ENCODE measurements at places on chromosomes 2 and 18.

- DNase-seq: no peak
Observed at GRCh38 chr2:23131066-23131575, 253.9 kb upstream of the KLHL29 start.

- DNase-seq: no peak
Observed at GRCh38 chr2:38375696-38376345, 1.3 kb downstream of the ATL2 start.

DNA sequence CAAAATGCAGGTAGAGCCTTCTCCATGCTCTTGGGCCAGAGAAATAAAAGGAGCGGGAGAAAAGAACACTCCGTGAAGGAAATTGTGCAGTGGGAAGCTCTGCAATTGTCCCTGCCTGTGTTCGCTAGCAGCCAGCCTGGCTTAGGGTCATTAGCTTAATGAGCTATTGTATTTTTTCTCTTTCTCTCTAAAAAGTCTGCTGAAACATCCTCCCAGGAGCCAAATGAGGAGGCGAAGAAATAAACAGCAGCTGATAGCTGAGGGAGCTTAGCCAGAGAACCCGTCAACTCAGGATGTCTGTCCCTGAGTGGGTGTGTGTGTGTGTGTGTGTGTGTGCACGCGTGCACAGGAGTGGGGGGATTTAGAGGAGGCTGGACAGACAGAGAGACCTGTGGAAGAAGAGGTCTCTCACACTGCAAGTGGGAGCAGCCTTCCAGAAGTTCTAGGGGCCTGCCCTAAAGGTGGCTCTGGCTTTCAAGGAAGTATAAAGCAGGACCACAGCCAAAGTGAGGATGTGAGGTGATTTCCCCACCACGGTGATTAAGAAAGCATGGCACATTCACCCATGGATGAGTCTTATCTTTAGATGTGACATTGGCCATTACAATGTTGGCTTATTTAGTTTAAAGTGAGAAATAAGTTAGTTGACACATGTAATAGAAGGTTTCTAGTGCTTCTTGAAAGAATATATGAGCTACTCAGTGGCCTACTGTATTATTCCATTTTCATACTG lies 690.4 kb downstream of the RNF144A start:
- no peak for DNase-seq

DNA sequence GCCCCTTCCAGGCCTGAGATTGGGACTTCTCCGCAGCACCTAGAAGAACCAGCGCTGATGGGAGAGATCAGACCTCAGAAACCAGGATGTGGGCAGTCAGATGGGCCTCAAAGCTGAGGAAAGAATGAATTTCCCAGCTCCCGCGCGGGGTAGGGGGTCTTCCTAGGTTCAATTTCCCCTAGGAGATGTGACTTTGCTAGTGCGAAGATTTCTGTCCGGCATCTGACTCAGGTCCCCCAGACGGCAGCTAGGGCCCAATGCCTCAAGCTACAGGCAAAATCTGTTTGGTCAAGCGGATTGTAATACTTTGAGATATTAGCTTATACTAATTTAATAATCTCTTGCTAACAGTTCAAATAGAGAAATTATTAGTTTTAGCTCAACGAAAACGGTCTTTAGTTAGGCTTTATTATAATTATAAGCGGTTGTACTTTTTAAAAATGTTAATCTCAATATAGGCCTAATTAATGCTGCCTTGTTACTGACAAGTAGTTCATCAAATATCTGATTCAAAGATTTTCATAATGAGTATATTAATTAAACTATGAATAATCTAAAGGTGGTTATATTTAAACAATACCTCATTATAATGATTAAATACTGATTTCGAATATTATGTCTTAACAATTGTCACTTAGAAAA lies 5.8 kb downstream of the DLX1 start:
- DNase-seq: no peak

- DNase-seq: no peak
Observed at GRCh38 chr2:173271135-173271534, 83.5 kb upstream of the CDCA7 start.

DNA sequence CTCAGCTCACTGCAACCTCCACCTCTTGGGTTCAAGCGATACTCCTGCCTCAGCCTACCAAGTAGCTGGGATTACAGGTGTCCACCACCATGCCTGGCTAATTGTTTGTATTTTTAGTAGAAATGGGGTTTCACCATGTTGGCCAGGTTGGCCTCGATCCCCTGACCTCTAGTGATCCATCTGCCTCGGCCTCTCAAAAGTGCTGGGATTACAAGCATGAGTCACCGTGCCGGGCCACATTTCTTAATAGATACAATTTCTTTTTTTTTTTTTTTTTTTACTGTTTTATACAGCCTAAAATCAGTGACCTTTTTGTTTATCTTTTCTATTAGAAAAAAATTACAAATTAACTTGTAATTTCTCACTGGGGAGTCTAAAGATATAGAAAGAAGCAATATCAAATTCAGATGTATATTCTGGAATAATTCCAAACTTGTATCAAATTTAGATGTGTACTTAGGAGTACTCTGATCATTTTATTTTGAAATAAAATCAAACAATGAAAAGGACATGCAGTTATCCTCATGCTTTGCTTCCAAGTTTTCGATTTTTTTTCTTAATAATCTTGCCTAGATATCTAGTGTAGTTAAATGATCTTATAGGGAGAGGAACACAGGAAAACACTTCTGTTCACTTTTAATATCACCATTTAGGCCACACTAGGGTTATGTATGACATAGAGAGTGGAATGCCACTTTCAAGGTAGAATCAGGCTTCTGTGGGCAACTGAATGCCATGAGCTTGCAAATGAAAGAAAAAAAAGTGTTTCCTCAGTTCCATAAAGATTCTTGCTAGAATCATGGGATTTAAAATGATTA lies 1089.3 kb downstream of the SUCLG1 start:
- no peak for DNase-seq

- DNase-seq: no peak
Observed at GRCh38 chr2:232525791-232526371, at the start of gene CHRND. Gene CHRND (plus strand): TSS chr2:232526160. CDS start chr2:232526216, 56 bp downstream.

DNA sequence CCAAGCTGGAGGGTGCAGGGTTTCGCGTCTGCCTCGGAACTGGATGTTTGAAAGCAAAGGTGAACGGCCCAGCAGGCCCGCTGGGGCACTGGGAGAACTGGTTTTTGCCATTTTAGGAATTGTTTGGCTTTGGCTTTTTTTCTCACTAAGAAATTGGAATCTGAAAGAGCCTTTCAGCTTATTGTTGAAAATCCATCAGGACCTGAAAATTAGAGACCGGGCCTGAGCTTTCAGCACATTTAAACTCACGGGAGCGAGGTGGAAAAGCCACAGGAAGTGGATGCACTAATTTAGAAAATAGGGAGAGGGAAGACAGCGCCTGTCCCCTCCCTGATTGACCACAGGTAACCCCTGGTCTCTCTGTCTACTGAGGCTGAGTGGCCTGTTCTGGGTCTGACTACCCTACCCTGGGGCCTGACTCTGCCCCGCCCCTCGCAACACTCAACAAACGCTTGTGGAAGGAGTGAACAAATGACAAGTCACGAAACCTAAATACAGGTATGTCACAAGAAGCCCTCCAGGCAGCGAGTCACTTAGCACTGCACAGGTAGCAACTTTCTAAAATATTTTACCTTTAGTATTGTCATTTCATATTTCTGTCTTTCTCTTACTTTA lies 100.3 kb upstream of the MBOAT2 start:
- DNase-seq: no peak

DNA sequence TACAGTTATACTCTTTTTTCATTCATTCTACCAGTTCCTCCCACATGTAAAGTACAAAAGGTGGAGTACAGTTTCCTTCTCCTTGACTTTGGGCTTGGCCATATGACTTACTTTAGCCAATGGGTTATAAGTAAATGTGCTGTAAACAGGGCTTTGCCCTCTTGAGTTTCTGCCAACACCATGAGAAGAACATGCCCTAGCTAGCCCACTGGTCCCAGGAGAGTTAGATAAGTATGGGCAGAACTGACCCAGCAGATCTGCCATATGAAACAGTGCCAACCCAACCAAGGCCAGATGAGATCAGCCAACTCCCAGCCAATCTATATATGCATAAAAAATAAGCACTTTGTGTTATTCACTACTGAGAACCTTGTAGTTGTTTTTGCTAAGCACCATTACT lies 25.5 kb downstream of the ZC3H8 start:
- DNase-seq: no peak

DNA sequence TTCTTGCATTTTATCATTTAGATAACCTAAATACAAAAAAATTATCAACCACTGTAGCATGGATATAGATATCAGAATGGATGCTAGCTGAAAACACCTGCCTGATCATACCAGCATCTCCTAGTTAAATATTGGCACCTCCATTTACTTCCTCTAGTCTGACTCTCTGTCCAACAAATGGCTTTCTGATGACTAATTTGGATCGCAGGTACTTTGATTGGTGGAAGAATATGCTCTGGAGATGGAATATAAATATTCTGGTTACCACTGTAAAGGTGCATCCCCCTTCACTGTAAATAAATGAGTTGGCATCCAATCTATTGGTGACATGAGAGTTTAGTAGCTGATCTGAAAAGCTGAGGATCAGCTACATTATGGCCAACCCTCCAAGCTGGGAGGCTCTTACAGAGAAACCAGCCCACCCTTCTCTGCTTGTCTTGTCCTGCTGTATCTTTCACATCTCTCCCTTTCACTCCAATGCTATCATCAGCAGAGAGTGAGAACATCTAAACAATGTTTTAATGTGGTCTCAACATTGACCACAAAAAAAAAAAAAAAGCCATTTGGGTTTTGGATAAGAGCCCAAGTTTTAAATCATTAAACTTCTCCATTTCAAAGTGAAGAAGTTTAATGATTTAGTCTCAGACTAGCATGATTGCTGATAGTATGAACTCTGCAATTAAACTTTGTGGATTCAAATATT lies 90.5 kb downstream of the PMAIP1 start:
- no peak for DNase-seq

DNA sequence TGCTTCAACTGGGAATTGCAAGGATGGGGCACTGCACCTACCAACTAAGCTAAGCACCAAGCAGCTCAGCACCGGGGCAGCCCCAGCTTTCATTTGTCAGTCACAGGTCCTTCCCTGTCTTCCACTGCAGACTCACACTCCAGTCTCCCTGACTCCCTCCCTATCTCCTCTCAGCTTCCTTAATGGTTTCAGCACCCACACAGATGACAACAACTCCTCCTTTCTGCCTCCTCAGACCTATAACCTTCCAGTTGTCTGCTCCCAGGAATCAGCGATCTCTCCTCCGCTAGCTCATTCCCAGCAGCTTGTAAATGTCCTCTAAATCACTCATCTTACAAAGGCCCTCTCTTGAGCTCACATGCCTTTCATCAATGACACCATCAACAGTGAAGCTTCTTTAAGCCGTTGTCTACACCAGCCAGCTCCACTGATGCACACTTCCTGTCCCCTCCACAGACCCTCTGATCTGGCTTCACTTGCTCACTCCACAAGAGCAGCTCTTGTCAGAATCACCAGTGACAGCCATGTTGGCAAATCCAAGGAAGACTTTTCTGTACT lies 32.1 kb downstream of the CLASP1 start:
- DNase-seq: peak; percentile 75

DNA sequence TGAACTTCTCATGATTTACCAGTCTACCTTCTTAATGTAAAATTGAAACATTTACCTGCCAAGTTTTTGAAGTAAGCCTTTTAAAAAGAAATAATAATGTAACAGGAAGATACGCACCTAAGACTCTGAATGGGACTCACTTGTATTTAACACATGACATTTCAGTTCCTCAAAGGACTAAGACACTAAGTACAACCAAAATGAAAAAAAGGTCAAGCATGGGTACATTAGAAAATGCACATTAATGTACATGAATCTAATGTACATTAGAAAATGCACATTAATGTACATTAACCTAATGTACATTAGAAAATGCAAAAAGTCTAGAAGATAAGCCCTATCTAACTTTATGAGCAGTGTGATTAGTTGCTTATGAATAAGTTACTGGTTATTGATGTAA lies 69.3 kb upstream of the FZD5 start:
- no peak for DNase-seq

DNA sequence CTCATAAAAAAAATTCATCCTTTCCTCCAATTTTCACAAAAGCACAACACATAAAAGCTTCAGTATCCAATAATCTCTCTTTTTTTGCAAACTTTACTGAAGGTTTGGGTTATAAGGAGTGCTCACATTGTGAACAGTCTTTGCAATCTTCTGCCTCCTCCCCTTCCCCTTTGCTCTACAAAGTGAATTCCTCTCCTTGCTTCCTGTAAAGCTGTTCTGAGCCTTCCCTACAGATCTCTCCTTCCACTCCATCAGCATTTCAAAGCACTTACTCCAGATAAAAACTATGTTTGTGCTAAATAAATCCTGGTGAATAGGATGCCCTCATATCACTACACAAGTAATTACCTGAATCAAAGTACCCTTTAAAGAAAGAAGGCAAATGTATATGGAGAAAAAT lies 4.6 kb upstream of the PDK1 start:
- DNase-seq: no peak

Data from foreskin melanocyte (primary cell).